ENCODE measurements at places on chromosomes 5 and 9. TPM values are rescaled to one million over a fixed set of nuclear protein-coding genes. Genes with fewer than 3 reads are reported as not detected.

GRCh38 chr9:77827104-77827784 is 179.1 kb upstream of the GNA14 start:
- H3K4me1 ChIP-seq: no peaks in the 10 kb centered on the region
- H3K27me3 ChIP-seq: no peaks in the 10 kb centered on the region
- H3K27ac ChIP-seq: no peak overlapping the region

GRCh38 chr5:91219803-91220371 is 163.2 kb downstream of the ARRDC3 start:
- no peaks in the 10 kb centered on the region for H3K36me3 ChIP-seq
- no peaks in the 10 kb centered on the region for H3K4me1 ChIP-seq
- no peak for DNase-seq

- no peaks in the 10 kb centered on the region for H3K36me3 ChIP-seq
- H3K27me3 ChIP-seq: no peaks in the 10 kb centered on the region
- H3K27ac ChIP-seq: no peak overlapping the region
- H3K4me1 ChIP-seq: no peaks in the 10 kb centered on the region
- H3K4me3 ChIP-seq: no peak overlapping the region
Observed at GRCh38 chr5:148725675-148726074, 71.3 kb upstream of the HTR4 start.

DNA sequence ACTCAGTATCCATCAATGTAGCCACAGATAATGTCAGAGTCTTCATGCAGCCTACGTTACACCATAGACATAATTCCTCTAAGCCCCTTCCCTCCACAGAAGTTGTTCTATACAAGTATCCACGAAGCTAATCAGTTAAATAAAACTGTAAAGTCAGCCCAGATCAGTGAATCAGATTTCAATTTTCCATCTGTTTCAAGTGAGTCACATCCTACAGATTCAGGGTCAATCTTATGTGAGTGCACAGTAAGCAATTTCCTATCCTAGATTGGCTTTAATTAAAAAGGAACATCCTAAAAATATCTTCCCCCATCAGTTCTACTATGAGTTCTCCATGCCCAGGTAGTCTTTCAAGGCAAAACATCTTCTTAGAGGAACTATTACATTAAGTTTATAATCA is 402.5 kb downstream of the EFNA5 start:
- DNase-seq: no peak
- no peaks in the 10 kb centered on the region for H3K27me3 ChIP-seq
- H3K27ac ChIP-seq: no peak overlapping the region
- no peaks in the 10 kb centered on the region for H3K36me3 ChIP-seq

GRCh38 chr9:70945301-70945700 is 176.1 kb downstream of the TRPM3 start:
- H3K27me3 ChIP-seq: no peaks in the 10 kb centered on the region
- H3K4me3 ChIP-seq: no peak overlapping the region
- H3K36me3 ChIP-seq: no peaks in the 10 kb centered on the region
- H3K27ac ChIP-seq: no peak overlapping the region
- no peak for DNase-seq

DNA sequence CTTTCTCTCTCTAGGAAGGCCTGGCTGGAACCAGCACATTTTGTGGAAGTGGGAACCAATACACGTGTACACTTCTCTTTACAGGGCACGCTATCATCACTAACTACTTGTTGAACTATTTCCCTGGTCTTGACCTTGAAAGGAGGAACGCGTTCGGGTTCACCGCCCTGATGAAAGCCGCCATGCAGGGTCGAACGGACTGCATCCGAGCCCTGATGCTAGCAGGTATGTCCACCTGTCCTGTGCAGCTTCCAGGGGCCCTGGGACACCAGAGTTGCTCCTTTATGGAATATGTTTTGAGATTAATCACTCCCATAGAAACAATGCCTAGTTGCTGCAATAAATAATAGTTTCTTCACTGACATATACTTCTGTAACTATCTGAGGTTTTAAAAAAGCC is 74.1 kb downstream of the ANKRD33B start:
- H3K27ac ChIP-seq: no peak overlapping the region
- no peaks in the 10 kb centered on the region for H3K27me3 ChIP-seq
- DNase-seq: no peak
- no peak overlapping the region for H3K4me3 ChIP-seq

- no peaks in the 10 kb centered on the region for H3K27me3 ChIP-seq
- H3K4me3 ChIP-seq: no peak overlapping the region
Observed at GRCh38 chr9:113911850-113912557, 35.9 kb downstream of the ZNF618 start.

- DNase-seq: no peak
- no peaks in the 10 kb centered on the region for H3K27me3 ChIP-seq
- H3K4me3 ChIP-seq: no peak overlapping the region
- H3K27ac ChIP-seq: no peak overlapping the region
Observed at GRCh38 chr5:173583346-173583745, 33.1 kb downstream of the BOD1 start.

- H3K4me3 ChIP-seq: no peak overlapping the region
- no peaks in the 10 kb centered on the region for H3K4me1 ChIP-seq
- H3K36me3 ChIP-seq: no peaks in the 10 kb centered on the region
- DNase-seq: no peak
Observed at GRCh38 chr9:70435948-70436347, 21.5 kb upstream of the KLF9 start.

DNA sequence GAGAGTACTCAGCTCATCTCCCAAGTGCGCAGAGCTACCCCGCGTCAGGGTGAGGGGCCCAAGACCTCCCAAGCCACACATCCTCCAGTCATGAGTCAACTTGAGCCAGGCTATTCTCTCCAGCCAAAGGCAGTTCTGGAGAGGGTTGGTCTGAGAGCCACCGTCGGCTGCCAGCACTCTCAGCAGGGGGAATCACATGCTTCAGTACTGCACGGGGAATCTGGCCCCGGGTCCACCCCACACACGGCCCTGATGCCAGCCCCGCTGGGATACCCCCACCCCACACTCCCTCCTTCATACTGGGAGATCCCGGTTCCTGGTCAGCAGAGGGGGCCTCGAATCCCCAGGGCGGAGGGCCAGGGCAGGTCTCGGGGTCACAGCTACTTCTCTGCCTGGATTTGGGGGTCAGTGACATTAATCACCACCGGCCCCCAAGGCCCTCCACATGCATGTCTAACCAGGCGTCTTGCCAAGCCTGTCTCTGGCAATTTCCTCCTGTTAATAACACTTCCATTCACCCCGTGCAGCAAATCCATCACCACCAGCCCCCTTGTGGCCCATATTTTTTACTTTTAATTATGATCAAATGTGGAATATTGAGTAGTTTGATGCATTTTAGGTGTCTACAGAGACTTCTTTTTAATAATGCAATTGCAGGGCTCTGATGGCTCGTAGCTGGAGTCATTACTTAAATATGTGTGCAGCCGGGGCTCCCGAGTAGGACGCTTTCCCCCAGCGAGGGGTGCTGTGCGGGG is 102.9 kb upstream of the PPP1R26 start:
- H3K27ac ChIP-seq: no peak overlapping the region
- H3K4me1 ChIP-seq: no peaks in the 10 kb centered on the region
- peaks cover 5% of the 10 kb centered on the region for H3K27me3 ChIP-seq
- DNase-seq: no peak

DNA sequence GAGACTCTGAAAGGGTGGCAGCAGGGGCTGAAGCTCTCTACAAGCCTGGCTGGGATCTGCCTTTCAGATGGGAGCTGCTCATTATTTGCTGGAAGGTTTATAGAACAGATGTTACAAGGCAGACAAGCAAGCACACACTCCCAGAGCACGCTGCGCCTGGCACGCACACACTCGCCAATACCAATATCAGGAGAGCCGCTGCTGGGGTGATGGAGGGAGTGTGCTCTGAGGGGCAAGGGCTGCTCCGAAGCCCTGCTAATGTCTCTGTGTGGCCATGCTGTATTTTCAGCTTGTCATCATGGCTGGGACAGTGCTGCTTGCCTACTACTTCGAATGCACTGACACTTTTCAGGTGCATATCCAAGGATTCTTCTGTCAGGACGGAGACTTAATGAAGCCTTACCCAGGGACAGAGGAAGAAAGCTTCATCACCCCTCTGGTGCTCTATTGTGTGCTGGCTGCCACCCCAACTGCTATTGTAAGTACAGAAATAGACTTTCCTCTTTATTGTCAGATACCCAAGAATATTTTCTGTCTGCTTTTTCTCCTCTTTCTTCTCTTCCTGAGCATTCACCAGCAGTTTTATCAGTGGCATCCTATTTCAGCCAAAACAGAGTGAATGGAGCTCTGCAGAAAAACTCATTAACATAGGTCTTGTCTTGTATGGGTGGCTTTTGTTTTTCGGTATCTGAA is 115.1 kb downstream of the BAAT start:
- H3K4me1 ChIP-seq: no peaks in the 10 kb centered on the region
- H3K4me3 ChIP-seq: no peak overlapping the region
- no peaks in the 10 kb centered on the region for H3K36me3 ChIP-seq
- no peak for DNase-seq
- no peaks in the 10 kb centered on the region for H3K27me3 ChIP-seq

DNA sequence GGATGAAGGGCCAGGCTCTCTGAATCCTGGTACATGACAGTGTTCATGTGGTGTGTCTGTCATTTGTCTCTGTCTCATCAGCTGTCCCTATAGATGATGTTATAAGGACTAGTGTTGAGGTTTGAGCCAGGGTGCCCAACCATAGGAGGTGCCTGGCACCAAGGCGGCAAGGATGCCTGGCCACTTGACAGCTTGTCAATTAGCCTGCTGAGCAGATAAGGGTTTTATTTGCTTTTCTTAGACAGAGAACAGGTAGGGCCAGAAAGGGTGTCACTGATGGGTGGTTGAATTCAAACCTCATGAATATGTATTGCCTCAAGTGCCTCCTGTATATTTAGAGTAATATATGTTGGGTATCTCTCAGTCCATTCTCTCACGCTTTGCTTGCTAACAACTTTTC is 30.1 kb upstream of the AUH start:
- no peaks in the 10 kb centered on the region for H3K27me3 ChIP-seq
- H3K27ac ChIP-seq: no peak overlapping the region
- H3K4me3 ChIP-seq: no peak overlapping the region
- no peak for DNase-seq
- H3K4me1 ChIP-seq: no peaks in the 10 kb centered on the region

- no peak for DNase-seq
- H3K36me3 ChIP-seq: no peaks in the 10 kb centered on the region
- no peak overlapping the region for H3K27ac ChIP-seq
Observed at GRCh38 chr5:173972607-173972924, 16.4 kb upstream of the C5orf47 start.

DNA sequence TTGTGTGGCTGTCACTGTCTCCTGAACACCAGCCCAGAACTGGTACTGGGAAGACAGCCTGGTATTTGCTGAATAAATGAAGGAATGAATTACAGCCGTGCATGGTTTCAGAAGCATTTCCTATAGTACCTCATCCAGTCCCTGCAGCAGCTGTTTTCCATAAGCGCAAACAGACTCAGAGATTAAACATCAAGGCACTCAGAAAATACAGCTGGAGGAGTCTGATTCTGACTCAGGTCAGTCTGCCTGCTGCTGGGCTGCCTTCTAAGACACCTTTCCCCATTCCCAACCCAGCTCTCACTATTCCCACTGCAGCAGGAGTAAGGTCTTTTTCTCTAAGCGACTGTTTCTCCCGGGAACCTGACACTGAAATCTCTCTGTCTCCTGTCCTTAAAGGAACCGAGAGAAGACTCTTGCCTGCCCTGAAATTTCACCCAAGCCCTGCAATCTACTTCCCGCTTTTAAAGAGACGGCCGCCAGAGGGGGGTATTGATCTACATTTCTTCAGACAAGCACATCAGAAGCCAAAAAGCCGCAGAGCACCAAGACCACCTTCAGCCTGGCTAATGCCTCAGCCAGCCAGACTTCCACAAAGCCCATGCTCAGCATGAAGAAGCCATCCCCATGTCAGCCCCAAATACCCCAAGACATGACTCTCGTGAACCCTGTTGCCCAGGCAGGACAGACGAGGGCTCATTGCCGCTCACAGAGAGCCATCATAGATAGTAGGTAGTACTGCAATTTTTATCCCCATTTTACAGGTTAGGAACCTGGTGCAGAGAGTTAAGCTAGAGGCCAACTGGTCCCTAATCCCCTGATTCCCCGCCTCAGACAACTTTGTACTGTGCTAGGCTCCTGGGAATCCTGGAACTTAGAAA is 5.4 kb upstream of the FOXI1 start:
- H3K27me3 ChIP-seq: no peaks in the 10 kb centered on the region
- no peak overlapping the region for H3K4me3 ChIP-seq
- H3K27ac ChIP-seq: no peak overlapping the region
- H3K4me1 ChIP-seq: no peaks in the 10 kb centered on the region

DNA sequence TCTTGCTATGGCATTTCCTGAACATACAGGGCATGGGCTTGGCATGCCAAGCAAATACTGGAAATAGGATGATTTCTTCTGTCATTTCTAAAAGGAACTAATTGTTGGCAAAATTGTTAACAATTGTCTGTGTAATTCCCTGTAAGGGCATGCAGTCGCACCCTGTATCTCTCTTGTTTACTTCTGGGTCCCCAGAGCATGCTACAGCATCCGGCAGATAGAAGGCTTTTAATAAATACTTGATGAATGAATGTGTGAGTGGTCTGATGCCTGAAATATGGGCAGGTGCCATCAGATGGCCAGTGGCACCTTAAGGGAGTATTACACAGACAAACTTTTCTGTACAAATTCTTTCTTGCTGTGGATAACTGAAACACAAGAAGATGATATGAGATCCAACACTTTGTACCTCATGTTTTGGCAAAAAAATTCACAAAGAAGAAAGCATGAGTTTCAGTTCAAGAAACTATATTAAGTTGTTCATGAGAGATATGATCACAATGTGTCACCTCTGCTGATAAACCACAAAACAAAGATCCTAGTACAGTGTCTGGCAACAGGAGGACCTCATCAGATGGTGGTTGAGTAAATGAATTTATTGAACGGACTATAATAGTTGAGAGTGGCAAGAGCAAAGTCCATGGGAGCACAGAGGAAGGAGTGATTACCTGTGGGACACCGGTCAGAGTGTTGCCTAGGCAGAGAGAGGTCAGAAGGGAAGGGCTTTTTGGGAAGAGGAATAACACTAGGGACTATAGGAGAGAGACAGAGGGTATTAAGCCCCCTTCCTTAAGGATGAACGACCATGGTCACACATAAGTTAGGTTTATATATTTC is 194.2 kb downstream of the ATP10B start:
- no peaks in the 10 kb centered on the region for H3K4me1 ChIP-seq
- H3K27ac ChIP-seq: no peak overlapping the region
- no peak overlapping the region for H3K4me3 ChIP-seq
- H3K27me3 ChIP-seq: no peaks in the 10 kb centered on the region

DNA sequence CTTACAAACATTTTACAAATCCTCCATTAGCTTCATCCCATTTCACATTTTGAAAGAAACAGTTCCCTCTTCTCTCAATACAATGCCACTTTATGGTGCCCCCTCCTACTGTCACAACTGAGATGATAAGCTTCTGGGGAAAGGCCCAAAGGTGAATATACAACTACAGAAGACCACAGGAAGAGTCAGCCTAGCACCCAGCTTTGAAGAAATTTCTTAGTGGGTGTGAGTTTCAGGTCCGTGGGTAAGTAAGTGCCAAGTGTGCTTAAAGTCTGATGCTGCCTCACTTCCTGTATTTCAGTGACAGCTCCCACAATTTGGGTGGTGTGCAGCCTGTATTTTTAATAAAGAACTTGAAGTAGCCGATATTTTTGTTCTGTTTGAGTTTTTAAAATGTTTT is 68.1 kb downstream of the ARHGEF28 start:
- no peaks in the 10 kb centered on the region for H3K36me3 ChIP-seq
- H3K4me3 ChIP-seq: no peak overlapping the region
- H3K27me3 ChIP-seq: no peaks in the 10 kb centered on the region
- DNase-seq: no peak
- no peaks in the 10 kb centered on the region for H3K4me1 ChIP-seq

Gene LEAP2
- 1.4 TPM for total RNA-seq

Gene DMRT3
- not detected for total RNA-seq

Gene FOXD4L5
- total RNA-seq: not detected

Gene PPP3R2
- total RNA-seq: 3.3 TPM

Gene BRD8
- total RNA-seq: 47.1 TPM

Gene FCN2
- total RNA-seq: 2.4 TPM

Gene LHX2
- 0.23 TPM for total RNA-seq

Gene AJM1
- 3.6 TPM for total RNA-seq

Gene LHX3
- 1.3 TPM for total RNA-seq

Gene PDE6A
- not detected for total RNA-seq

Gene KCNN2
- total RNA-seq: 13.9 TPM
